Effector memory CD4-positive, alpha-beta T cell (primary cell): ENCODE measurements at places on chromosomes 2 and 18.

DNA sequence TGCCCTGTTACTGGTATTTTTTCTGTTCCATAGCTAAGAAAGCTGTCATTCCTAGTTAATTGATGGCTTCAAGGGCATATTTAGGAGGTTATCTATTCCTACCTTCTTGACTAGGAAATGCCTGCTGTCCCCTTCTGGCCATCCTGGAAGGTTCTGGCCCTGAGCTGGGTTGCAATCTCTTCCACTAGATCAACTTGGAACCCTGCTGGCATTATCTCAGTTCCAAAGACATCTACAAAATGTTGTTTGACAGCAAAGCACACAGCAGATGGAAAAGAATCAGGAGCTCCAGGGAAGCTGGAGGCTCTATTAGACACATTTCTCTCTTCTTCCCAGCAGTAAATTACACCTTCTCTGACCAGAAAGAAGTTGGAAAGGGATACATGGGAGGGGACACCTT lies 192.1 kb downstream of the ARHGAP28 start:
- no peak for DNase-seq

GRCh38 chr2:62426154-62426912 lies 79.7 kb downstream of the TMEM17 start:
- DNase-seq: no peak

- DNase-seq: no peak
Observed at GRCh38 chr2:96933305-96934181, 52.8 kb downstream of the FAM178B start.

DNA sequence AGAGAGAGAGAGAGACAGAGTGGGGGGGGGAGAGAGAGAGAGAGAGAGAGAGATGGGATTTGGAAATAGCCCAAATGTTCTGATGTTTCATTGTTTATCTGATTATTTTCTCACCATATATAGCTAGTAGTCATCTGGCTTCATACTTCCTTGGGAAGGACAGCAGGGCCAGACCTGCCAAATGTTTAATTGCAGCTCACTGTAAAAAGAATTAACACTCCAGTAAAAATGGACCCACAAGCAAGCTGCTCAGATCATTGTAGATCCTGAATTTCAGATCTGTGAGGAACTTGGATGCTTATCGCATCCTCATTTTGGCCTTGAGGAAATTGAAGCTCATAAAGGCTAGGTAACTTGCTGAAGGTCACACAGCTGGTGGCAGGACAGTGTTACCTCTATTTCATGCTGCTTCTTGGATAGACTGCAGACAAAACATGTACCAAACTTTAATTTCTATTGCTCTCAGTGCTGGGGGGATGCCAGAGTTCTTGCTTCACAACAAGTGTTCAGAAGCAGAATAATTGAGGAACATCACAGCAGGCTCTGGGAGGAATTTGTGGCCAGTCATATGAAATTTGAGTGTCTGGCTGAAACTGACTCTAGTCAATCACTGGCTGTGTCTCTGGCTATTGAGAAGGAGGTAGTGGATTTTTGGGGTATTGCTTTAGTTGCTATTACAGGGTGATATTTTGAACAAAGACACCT lies 223.5 kb downstream of the PIK3C3 start:
- no peak for DNase-seq

DNA sequence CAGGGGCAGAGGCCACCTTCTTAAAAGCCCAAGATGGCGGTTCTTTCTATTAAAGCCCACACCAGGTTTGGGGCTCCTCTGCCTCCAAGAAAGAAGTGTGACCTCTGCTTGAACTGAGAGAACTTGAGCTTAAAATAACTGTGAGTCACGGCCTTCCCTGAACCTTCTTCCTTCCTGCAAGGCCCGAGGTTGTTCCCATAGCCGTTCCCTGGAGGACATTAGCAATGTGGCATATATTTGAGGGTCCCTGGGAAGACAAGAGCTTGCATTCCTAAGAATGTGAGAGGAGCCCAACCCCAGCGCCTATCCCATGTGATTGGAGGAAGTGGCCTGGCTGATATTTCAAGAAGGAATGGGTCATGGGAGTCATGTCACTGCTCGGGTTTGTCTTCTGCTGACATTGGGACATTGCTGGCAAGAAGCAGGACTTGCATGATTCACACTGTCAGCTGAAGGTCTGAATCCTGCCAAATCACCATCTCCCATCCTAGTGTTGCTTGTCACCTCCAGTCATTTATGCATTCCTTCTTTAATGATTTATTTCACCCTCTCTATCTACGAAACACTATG lies 168.1 kb downstream of the TRIB2 start:
- no peak for DNase-seq

DNA sequence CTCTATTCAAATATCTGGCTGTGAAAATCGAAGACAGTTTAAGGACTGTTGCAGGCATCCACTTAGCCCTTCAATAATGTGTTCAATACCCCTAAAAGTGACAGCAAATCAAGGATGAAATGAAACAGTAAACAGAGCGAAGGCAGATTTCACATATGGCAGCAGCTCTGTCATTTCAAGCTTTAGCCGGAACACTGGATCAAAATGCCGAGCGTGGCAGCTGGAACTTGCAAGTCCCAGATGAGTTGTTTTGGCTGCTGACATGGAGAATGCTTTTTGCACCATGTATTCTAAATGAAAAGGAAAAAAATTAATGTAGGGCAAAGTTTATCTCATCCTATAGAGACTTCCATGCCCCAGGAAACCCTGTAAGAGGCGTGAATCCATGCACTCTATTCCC lies 18.0 kb downstream of the LRRC30 start:
- no peak for DNase-seq

DNA sequence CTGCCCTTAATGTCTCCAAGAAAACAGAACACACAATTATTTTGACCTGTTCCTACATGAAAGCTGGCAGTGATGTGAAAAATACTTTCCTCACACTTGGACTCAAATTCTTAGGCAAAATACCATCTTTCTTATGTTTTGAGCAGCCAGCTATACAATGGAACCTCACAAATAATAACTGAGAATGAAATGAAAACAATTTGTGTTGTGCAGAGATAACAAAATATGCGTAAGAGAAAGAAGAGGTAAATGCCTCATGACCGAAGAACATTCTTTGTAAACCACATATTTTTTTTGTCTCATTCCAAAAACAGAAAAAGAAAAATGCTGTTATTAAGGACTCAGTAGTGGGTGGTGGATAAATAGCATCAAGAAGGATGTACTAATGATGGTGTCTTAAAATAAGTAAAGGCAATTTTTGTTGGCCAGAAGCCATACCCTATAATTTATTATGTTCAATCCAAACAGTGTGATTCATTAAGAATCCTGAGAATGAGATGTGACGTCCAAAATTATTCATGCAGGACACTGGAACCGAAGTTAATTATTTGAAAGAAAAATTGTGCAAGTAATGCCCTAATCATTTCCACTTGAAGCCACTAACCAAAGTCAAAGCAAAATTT lies 193.0 kb upstream of the NETO1 start:
- DNase-seq: no peak
